D721Med (cell line): ENCODE measurements at places on chromosomes 6 and 20.

DNA sequence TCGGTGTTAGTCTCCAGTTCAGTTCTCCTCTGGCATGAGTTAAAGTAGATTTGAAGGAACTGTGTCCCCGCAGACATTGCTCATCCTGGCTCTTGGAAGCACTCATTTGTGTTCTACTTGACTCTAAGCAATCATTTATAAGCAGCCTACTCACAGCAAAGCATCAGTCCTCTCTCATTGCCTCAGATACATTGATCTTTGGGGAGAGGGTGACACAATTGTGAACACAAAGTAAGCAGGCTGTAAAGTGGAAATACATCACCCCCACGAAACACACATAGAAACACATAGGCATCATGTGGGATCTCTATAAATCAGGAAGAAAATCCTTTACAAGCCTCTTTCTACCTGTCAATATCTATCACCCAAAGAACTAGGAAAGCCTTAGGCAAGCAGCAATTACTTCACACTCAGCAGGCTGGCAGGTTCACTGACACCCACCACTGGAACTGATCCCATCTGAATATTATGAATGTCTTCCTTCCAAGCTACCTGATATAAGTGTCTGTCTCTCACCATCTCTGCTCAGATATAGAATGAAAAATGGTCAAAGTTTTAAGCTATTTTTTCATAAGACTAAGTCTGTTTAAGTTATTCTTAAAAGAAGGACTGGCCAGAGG lies 675.8 kb downstream of the HACE1 start:
- DNase-seq, result no peak

DNA sequence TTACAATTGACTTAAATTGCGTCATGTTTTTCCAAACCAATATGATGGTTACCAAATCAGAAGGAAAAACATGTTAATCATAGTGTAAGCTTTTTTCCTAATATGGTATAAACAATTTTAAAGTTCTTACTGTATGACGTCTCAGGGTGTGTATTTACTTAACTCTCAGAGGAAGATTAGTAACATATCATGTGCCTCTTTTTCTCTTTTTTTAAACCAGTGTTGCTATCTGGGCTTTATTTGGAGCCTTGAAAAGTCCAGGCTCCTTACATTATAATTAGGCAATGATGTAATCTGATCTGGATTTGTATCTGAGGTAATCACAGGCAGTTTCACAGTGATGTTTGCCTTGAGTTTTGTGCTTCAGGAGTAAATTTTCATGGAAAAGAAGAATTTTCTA lies 20.4 kb upstream of the RAB23 start:
- DNase-seq, result no peak

DNA sequence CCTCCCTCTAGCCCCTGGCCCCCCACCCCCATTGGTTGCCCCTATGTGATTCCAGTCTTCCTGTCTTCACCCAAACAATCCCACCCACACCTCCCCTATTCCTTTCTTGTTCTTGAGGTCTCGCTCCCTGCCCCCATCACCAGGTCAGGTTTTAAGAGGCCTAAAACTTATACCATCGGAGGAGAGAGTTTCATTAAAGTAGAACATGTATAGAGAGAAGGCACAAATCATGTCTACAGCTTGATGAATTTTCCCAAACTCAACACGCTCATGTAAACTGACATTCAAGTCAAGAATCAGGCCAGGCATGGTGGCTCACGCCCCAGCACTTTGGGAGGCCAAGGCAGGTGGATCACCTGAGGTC lies 44.5 kb downstream of the TGM2 start:
- no peak for DNase-seq

- DNase-seq, result no peak
Measured at GRCh38 chr6:142756215-142756630, 188.8 kb downstream of the HIVEP2 start.

- DNase-seq, result no peak
Measured at GRCh38 chr20:17061715-17062114, 165.1 kb upstream of the PCSK2 start.

- no peak for DNase-seq
Measured at GRCh38 chr6:18219591-18219990, 44.7 kb downstream of the DEK start.

DNA sequence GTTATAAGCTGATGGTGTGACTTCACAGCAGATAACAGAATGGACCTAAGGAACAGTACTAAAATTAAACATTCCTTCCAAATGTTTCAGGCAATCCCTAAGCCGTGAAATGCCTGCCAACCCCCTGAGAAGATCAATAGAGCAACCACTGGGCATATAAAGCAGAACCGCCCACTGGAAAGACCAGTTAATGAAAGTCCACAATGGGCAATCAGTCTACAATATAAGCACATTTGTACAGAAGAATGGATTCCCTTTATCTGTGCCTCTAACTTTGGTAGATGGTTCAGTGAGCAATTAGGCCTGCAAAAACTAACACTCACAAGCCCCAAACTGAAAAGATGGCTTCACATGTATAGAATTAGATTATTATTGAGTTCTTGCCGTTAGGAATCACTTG lies 286.6 kb downstream of the UBE3D start:
- no peak for DNase-seq

DNA sequence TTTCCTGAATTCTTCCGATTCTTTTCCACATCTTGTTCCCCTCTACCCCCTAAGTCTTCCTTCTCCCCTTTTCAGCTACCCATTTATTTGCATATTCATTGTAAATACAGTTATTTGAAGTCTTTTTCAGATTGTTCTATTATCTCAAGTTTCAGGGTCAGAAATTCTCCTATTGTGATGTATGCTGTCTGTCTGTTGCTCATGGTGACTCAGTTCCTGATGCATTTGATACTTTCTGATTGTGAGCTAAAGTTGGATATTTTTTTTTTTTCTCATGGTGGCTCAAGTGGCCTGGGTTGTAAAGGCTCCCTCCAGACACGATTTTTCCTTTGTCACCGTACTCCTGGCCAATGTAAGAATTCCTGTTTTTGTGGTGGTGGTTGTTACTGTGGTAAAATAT lies 4.9 kb upstream of the PI16 start:
- no peak for DNase-seq

- no peak for DNase-seq
Measured at GRCh38 chr6:3427687-3428085, 29.2 kb downstream of the SLC22A23 start.
